Stimulated activated CD4-positive, alpha-beta T cell treated with anti-CD3 and anti-CD28 coated beads, Interleukin-12 subunit alpha, Interleukin-12 subunit beta, amount 100 ng/mL, for 48 hours (primary cell): ENCODE measurements at places on chromosomes 7 and 10.

DNA sequence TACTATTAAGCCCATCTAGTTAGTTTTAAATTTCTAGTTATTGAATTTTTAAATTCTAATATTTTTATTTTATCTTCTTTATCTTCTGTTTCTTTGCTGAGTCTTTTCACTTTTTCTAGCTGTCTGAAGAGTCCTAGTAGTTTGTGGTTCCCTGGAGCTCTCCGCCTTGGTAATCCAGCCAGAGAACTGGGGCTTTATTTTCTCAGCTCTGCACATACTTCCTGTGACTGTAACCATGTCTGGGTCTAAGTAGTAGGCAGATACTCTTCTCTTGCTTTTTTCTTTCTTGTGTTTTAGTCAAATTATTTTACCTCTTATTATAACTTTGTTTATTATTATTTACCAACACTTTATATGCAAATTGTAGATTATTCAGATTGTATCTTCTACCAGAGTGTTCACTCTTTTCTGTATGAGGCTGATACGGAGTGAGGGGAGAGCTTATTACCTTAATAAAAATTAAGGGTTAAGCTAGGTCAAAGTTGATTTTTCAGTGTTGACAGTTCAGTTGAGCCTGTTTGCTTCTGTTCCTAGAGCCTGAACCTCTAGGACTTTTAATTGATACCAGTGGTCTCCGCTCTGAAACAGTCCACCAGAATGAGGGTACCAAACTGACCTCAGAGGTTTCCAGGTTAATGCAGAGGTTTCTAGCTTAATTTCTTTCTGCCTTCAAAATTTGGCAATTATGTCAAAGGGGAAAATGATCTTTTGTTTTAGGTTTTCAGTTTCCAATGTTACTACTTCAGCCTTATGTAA, 155.4 kb downstream of the ADK start:
- no peak for DNase-seq

GRCh38 chr10:97385565-97385964, 15.6 kb downstream of the RRP12 start:
- no peak for DNase-seq

- DNase-seq, result no peak
Observed at GRCh38 chr7:18177815-18178660, 150.4 kb upstream of the PRPS1L1 start.

DNA sequence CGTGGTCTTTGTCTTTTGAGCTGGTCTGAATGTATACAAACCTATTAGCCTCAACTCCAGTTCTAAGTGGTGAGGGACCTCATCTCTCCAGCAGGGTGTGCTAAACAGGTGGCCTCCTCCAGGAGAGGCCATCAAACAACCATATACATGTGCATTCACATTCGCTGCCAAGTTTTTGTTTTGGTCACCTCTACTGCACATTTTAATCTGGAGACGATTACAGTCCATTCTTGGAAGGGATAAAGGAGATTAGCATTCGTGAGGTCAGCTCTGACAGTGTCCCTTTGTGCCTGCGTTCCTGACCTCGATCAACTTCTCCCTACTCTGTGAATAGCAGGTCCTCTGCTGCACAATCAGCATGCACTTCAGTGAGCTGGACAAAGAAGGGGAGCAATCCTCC, 60.8 kb downstream of the RHOBTB1 start:
- no peak for DNase-seq

- DNase-seq, result no peak
Observed at GRCh38 chr7:37016064-37016878, 292.0 kb upstream of the AOAH start.

DNA sequence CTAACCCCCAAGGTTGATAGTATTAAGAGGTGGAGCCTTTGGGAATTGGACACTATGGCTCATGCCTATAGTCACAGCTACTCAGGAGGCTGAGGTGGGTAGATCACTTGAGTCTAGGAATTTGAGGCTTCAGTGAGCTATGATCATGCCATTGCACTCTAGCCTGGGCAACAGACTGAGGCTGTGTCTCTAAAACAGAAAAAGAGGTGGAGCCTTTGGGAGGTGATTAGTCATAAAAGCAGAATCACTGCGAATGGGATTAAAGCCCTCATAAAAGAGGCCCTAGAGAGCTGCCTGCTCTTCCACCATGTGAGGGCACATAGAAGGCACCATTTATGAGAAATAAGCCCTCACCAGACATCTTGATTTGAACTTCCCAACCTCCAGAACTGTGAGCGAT, 81.9 kb downstream of the SKAP2 start:
- DNase-seq, result no peak

- no peak for DNase-seq
Observed at GRCh38 chr7:2104716-2105115, 128.0 kb downstream of the MAD1L1 start.

DNA sequence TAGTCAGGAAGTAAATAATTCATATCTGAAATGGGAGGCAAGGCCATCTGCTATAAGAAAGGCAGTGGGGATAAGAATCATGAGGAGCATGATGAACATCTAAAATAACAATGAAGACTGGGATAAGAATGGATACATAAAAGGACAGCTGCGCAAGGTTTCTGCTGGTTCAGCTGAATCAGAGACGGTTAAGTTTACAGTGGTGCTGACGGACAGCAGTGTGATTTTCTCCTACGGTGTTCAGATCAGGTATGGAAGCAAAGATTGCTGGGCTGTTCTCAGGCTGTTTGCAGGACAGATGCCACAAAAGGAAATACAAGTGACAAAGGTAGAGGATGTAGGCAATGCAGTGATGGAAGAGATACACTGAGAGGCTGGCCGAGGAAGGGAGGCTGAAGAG, 8.4 kb downstream of the CYCS start:
- no peak for DNase-seq

GRCh38 chr7:144606261-144606660, 202.8 kb upstream of the NOBOX start:
- DNase-seq, result no peak

GRCh38 chr10:127267442-127267841, 71.1 kb upstream of the INSYN2A start:
- no peak for DNase-seq

GRCh38 chr10:114571316-114571999, 86.6 kb downstream of the ABLIM1 start:
- DNase-seq, result no peak

DNA sequence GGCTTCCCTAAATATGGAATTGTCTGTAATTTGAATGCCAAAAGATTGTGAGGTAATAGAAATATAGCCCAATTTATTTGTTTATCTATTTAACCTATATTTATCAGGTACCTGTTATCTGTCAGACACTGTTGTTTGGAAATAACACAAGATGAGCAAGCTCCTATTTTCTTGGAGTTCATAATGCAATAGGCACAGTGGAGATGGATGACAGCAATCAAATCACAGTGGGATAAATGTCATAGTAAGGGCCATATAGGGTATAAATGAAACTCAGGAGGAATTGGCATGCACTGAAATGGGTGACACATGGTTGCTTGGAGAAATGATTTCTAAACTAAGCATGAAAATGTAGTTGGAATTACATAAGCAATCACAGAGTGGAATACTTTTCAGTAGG, 761.8 kb upstream of the MBL2 start:
- no peak for DNase-seq

DNA sequence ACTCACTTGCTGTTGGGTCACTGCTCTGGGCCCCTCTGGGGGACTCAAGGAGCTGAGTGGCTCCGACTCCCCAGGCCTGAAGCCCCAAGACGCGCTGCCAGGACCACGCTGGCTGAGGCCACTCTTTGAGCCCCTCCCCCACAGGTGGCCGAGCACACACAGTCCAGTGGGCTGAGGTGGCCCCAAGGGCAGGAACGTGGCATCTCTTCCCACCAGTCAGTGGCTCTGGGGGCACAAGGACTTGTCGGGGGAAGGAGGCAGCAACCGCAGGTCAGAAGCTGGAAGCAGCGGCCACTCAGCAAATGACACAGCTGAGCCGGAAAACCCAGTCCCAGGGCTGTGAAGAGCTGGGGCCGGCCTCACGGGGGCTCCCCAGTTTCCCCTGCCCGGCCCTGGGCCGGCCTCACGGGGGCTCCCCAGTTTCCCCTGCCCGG, 24.1 kb downstream of the GRIFIN start:
- DNase-seq, result no peak

DNA sequence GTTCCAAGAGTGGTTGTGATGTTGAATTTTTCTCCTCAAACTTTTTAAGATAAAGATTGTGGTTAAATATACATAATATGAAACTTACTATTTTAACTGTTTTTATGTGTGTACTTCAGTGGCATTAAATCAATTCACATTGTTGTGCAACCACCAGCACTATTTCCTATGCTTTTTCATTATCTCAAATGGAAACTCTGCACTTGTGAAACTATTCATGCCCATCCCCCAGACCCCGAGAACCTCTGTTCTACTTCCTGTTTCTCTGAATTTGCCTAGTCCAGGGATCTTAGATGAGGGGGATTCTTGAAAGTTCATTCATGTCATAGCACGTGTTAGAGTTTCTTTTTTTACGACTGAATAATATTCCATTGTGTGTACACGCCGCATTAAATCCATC, 67.0 kb downstream of the WDR37 start:
- DNase-seq, result no peak

DNA sequence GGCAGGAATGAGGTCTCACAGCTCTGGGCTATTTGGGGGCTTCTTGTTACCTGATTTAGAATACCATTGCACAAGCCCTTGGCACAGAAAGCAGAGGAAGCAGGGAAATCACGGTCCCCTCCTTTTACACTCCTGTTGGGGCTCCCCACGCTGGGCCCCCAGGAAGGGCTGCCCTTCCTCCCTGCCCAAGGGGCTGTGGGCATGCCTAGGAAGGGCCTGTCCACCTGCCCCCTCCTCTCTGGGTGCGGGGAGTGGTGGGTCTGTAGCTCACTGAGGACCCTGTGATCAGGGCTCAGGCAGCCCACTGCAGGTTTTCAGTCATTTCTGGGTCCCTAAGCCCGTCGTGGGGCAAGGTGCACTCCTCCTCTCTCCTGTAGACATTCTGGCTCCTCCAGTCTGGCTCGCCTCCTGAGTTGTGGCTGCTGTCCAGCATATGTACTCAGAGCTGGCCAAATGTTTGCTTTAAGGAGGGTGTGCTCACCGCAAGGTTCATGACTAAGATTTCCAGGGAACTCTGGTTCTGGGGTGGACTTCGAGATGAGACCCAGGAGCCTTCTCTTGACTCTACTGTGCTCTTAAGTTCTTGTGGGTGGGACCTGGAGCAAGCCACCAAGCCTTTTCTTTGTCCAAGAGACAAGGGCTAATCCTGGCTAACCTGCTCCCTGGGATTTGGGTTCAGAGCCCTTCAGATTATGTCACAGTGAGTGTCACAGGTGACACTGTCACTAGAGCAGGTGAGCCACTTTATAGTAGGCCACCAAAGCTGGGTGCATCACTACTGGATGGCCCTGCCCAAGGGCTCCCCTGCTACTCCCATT, 56.0 kb downstream of the TACR2 start:
- no peak for DNase-seq

GRCh38 chr10:121828045-121828444, 99.8 kb downstream of the ATE1 start:
- no peak for DNase-seq

- DNase-seq, result no peak
Observed at GRCh38 chr7:37433166-37433565, 15.5 kb downstream of the ELMO1 start.

- no peak for DNase-seq
Observed at GRCh38 chr7:40219917-40220316, 85.1 kb downstream of the SUGCT start.

DNA sequence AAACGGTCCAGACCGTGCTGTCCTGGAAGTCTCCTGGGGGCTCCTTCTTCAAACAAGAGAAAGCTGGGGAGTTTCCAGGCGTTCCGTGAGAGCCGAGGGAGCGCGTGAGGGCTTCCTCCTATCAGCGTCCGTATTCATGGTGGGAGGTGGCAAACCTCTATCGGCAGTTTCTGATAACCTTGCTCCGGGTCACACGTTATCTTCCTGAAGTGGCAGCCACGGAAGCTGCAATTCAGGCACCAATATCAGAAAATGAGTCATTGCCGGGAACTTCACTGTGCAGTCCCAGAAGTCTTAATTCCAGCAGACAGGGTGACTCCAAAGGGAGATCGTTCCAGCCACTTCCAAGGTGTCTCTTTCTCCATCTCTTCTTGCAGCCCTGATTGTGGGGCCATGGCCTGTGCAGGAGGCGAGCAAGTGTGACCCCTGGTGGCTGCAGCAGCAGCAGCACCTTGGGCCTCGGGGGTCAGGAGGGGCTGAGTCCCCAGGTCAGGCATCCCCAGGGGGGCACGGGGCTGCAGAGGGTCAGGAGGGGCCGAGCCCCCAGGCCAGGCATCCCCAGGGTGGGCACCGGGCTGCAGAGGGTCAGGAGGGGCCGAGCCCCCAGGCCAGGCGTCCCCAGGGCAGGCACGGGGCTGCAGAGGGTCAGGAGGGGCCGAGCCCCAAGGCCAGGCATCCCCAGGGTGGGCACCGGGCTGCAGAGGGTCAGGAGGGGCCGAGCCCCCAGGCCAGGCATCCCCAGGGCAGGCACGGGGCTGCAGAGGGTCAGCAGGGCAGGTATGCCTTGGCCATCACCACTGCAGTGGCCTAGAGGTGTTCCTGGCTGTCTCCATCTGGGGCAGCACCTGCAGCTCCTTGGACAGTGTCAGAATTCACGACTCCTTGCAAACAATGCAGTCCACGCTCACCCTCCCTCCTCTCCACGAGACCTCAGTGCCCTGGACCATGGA, 538.7 kb downstream of the DNAJB6 start:
- DNase-seq, result peak; percentile 33

GRCh38 chr7:92661651-92662050, 71.5 kb upstream of the FAM133B start:
- DNase-seq, result no peak

- no peak for DNase-seq
Observed at GRCh38 chr10:19719284-19719683, 96.9 kb upstream of the PLXDC2 start.

DNA sequence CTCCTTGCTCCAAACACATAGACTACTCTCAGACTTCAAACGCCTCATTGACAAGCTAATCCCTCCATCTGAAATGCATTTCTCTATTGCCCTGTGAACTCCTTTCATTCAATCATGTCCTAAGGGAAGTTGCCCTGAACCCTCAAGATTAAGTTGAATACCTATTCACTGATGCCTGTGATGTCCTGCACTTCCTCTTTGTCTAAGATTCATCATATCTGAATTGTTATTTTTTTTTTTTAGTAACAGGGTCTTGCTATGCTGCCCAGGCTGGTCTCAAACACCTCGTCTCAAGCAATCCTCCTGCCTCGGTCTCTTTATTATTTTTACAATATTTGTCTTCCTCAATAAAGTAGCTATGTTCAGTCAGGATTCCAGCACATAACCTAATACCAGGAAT, 3.2 kb downstream of the PSMA2 start:
- no peak for DNase-seq

- DNase-seq, result no peak
Observed at GRCh38 chr10:71598621-71599055, 120.9 kb downstream of the C10orf105 start.
